ENCODE measurements at places on chromosomes 4 and X.

DNA sequence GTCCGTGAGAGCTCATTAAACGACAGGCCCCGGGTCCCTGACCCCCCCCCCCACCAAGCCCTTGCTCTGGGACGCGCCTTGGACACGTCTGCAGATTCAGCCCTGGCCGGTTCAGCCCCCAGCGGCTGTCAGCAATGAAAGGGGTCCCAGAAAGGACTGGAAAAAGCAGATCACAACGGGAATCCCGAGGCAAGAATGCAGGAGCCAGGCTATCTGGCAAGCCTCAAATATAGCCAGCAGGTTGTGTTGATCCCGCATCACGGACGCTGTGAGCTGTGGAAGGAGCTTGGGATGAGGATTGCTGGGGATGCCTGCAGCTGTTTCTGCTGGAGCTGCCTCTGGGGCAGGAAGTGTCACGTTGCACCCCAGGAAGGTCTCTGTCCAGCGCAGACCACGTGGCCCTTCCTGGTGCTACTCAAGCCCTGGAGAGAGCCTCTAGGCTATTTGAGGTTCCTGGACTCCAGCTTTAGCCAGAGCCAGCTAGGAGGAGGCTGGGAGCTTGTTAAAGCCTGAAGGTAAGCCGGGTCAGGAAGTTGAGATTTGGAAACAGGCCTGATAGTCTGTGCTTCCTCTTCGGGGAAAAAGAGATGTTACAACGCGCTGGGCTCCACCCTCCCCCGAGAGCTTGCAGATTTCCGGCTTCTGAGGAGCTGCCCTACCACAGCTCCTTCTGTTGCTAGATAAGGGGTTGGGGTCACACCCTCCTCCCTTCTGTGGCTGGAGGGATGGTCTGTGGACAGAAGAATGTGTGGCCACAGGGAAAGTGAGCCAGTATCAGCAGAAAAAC lies 19.3 kb upstream of the CSF2RA start:
- DNase-seq, result peak; percentile 36

GRCh38 chrX:6505960-6506359 lies 29.0 kb downstream of the VCX3A start:
- no peak for DNase-seq

- DNase-seq, result no peak
Observed at GRCh38 chr4:150327262-150327780, 249.1 kb downstream of the DCLK2 start.

GRCh38 chr4:156228676-156229075 lies 275.0 kb upstream of the CTSO start:
- no peak for DNase-seq

DNA sequence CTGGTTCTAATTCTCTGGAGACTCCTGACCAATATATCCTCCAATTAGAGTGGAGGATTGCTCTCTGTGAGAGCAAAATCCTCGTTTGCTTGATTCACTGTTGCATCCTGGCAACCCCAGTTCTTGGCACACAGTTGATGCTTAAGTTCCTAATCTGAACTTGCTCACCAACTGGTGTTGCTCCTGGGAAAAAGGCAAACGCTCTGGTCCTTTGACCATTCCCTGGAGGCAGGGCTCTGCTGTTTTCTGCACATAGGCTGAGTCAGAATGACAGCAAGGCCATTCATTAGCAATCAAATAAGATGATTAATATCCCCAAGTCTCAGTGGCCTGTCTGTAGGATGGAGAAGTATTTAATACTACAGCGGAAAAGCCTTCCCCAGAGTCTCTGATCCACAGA lies 172.7 kb upstream of the TBC1D9 start:
- DNase-seq, result no peak

DNA sequence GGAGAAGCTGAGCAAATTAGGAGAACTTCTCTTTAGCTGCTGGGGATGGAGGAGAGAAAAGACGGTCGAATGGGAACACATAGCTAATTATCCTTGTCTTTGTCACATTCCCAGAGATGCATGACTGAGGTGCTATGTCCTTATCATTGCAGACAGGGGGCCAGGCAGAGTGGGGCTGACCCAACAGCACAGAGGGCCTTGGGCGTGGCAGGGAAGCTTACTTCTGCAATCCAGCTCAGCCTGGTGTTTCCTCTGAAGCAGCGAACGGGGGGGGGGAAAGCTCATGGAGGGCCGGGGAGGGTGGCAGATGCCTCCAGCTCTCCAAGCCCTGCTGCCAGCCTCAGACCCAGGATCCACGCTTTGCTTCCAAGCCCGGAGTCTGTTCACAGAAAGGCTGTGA lies 50.8 kb upstream of the HOPX start:
- DNase-seq, result no peak

DNA sequence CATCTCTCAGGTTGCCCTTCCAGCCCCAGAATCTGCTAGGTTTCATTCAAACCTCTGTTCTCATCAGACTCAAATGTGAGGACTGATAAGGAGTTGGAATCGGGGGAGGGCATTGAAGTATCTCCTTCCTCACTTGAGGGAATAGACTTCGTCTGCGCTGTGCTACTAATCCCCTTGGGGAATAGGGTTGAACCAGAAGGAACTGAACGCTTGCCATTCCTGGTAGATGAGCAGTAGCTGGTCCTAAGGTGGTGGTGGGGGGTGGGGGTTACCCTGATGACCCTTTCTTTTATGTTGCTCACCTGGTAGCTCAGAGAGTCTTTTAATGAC lies 692 bp upstream of the SLC9A7 start:
- DNase-seq, result peak; percentile 44

- no peak for DNase-seq
Observed at GRCh38 chrX:40406330-40406859, 174.4 kb upstream of the ATP6AP2 start.
